Activated effector memory CD4-positive, alpha-beta T cell treated with Interleukin-2 at 50 U/mL for 16 hours (primary cell): ENCODE measurements at places on chromosomes 7 and 10.

DNA sequence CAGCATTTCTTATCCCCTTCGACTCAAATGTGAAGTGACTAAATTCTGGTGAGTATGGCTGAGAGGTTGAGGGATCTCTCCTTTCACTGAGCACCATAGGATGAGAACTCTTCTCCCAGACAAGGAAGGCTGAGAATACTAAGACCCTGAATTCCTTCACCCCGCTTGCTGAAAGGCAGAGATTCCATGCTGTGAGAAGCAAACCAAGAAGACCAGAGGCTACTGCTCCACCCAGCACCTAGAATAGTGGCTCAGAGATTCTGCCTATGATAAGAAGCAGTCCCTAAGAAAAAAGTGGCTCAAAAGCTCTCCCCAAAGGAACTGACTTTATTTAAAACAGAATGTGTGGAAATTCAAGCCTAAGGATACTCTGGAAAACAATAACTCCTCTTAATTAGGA is 26.7 kb upstream of the WNT2 start:
- DNase-seq = no peak

DNA sequence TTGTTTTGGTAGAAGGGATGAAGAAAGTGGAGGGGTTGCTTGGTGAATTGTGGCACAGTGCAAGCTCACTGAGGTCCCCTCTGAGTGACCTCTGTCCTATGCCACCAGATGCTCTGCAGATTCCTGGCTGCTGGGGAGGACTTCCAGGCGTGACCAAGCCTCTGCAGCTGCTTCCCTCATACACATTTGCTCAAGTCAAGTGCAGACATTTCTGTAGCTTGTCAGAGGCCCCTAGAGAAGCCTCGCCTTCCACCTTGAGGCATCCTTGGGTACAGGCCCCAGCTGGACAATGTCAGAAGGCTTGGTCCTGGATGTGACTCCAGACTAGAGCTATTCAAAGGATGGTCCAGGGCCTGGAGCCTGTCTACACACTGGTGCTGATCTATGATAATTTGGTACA is 464.2 kb downstream of the PLXNA4 start:
- no peak for DNase-seq

DNA sequence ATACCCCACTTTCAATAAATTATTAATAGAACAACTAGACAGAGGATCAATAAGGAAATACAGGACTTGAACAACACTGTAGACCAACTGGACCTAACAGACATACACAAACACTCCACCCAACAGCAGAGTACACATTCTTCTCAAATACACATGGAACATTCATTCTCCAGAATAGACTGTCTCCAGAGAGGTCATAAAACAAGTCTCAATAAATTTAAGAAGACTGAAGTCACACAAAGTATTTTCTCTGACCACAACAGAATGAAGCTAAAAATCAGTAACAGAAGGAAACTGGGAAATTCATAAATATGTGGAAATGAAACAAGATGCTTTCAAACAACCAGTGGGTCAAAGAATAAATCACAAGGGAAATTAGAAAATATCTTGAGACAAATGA is 119.8 kb downstream of the SMURF1 start:
- DNase-seq = no peak

GRCh38 chr7:36310897-36311296 is 78.8 kb upstream of the ANLN start:
- no peak for DNase-seq

DNA sequence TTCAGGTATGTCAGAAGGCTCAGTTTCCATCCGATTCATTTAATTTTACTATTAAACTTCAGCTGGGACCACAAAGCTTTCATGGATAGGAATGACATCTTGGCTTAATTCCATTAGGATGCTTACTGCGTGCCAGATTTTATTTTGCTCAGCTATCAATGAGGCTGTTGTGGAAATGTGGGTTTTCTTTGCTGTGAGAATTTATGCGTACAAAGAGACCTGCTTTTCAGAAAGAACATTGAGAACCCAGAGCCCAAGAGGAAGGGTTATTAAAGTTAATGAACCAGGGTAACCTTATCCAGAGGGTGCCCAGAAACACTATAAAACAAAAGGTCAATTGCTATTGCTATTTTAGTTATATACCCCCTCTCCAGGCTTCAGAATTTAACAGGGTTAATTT is 98.3 kb downstream of the MKLN1 start:
- DNase-seq = no peak

- no peak for DNase-seq
Observed at GRCh38 chr10:81215498-81215897, 659.5 kb upstream of the NRG3 start.

- DNase-seq = no peak
Observed at GRCh38 chr7:70352088-70352487, 753.8 kb downstream of the AUTS2 start.

- no peak for DNase-seq
Observed at GRCh38 chr7:87475359-87476178, at the start of gene ABCB4. Gene ABCB4, minus strand, starts transcription at chr7:87475680. Its CDS starts 215 bp downstream, at chr7:87475465.

DNA sequence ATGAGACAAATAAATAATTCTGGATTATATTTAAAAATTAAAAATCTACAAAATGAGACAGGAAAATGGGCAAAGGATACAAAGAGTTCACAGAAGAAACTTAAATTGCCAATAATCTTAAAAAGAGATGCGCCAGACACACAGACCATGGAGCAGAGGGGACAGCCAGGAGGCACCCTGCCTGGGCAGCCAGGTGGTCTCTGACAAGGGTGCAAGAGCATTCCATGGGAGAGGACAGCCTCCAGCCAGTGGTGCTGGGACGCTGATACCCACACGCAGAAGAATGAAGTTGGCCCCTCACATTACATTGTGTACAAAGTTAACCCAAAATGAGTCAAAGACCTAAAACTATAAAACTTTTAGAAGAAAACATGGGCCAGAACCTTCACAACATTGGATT is 106.3 kb downstream of the NKX6-2 start:
- DNase-seq = no peak

GRCh38 chr7:21948364-21948763 is 2.7 kb upstream of the CDCA7L start:
- no peak for DNase-seq

GRCh38 chr10:102419269-102420180 is 940 bp upstream of the PSD start:
- DNase-seq = peak; percentile 55

GRCh38 chr7:30644286-30644955 is 37.8 kb downstream of the CRHR2 start:
- DNase-seq = no peak

GRCh38 chr10:47306387-47307210 is 6.6 kb downstream of the GDF10 start:
- DNase-seq = no peak

DNA sequence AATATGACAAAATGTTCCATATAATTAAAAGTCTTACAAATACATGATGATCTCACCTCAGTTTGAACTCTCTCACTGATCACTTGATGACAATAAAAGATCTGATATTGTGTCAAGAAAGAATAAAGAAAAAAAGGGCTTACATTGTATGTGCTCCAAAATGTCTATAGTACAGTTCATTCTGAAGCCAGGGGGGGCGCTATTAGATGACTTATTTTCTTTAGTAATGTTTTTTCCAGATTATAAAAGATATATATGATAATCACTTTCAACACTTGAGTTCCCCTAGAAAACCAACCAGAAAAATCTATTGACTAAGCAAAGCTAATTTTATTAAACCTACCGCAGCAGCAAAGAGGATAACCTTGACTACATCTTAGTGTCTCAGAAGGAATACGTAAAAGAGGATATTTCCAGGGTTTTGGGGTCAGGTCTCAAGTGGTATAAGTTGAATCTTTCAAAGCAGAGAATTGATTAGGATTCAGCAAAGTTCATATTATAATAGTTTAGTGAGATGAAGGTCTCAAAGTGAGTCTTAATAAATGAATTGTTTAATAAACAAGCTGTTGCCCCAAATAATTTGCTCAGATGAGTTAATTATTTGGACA is 55.8 kb downstream of the PTN start:
- no peak for DNase-seq

GRCh38 chr10:37015498-37015897 is 109.9 kb upstream of the ANKRD30A start:
- no peak for DNase-seq

DNA sequence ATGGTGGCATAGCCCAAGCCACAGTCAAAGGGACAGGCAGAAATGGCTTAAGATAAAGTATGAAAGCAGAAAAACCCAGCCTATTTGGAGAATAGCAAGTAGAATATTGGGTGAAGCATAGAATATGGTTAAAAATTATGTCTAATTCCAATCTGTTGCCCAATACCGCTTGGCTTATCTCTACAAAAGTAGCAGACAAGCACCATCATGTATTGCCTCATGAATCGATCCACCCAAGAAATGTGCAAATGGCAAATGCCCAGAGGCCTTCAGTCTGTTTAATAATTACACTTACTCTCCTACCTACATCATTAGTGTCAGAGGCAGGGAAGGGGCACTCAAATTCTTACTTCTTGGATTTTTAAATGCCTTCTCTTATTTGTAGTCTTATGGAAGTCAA is 130.9 kb upstream of the ADAM12 start:
- no peak for DNase-seq

DNA sequence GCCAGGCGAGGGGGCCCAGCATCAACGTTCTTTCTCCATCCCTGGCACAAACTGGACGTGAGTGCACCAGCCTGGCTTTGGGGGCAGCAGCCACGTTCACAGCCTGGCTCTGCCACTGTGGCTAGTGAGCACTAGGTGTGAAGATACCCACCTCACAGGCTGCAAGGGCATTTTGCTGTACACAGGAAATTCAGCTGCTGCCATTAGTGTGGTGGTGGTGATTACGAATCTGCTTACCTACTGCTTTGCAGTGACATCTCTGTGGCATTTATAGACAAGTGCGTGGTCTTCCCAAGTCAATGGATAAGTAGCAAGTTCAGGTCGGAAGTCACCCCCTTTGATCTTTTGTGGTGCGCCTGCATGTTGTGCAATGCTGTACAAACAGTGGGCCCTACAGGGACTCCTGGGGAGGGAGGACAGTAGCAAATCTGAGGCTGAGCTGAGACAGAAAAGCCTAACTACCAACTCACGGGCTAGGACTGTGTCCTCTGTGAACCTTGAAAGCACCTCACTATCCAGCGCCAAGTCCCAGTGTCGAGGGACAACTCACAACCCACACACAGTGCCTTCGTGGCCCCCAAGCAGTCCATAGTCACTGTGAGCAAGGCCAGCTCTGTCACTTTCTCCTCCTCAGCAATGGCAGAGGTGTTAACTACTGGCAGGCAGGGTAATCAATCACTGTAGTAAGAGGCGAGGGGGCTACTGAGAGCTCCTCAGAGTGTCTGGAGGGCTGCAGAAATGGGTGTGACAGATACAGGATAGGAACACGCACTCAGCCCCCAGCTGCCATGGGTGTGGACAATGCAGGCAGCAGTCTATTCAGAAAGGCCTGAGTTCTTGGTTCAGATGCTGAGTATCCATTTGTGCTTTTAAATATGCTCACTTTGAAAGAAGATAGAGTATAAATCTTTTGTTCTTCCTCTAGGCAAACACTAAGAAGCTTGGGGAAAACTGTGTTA is 17.0 kb upstream of the MMP21 start:
- DNase-seq = no peak

DNA sequence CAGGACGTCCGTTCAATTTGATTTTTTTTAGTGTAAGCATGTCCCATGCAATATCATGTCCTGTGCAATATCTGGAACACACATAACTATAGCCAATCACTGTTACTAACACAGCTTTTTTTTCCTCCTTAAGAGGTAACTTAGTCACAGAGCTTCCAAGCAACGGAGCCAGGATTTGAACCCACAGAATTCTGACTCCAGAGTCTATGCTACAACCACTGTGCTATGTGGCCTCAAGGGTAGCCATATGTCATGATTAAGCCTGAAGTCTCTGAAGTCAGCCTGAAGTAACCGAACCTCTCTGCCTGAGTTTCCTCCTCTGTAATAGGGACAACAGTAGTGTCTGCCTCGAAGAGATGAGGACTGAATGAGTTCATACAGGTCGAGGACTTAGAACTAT is 42.2 kb upstream of the TCF7L2 start:
- no peak for DNase-seq

DNA sequence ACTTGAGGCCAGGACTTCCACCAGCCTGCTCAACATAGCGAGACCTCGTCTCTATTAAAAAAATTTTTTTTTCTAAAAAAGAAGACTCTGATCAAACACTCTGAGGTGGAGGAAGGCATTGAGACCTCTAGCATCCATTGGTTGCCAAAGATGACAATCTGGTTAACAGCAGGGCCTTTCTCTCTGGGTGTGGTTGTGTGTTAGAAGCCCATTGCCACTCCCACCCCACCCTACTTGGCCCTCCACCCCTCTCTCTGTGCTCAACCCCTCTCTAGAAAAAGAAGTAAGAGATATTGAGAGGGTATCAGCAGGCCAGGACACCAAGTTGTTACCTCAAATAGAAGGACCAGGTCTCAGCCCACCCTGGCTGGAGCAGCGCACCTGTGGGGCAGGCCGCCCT is 57.4 kb upstream of the MXI1 start:
- DNase-seq = no peak

DNA sequence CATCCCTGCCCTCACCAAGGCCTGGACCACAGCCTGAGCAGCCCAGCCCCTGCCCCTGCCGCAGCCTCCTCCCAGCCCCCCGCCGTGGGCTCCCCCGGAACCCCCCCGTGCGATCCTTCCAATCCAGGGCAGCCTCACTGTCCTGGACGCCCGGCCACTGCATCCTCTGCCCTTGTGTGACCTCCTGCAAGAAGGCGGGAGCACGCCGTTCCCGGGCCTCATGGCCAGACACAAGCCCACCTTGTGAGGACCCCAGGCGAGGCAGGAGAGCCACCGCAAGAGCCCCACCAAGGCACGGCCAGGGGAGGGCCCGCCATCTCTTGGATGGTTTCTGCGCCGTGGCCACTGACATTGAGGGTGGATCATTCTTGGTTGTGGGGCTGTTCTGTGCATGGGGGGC is 7.8 kb upstream of the LFNG start:
- no peak for DNase-seq
